Transverse colon (tissue), 4 donors: ENCODE measurements at places on chromosomes 7 and 10. TPM values are rescaled to one million over a fixed set of nuclear protein-coding genes. Genes with fewer than 3 reads are reported as not detected.

GRCh38 chr10:58457761-58458616, 54.7 kb upstream of the BICC1 start:
- peak; percentile 30 for DNase-seq
- no peaks in the 10 kb centered on the region for H3K4me1 ChIP-seq
- H3K27ac ChIP-seq = peak overlapping the region; percentile 25
- H3K36me3 ChIP-seq = no peaks in the 10 kb centered on the region

GRCh38 chr10:32605787-32606186, 159.8 kb downstream of the CCDC7 start:
- no peaks in the 10 kb centered on the region for H3K4me1 ChIP-seq
- no peak overlapping the region for H3K27ac ChIP-seq
- peaks cover 6% of the 10 kb centered on the region for H3K36me3 ChIP-seq
- H3K27me3 ChIP-seq = no peaks in the 10 kb centered on the region

DNA sequence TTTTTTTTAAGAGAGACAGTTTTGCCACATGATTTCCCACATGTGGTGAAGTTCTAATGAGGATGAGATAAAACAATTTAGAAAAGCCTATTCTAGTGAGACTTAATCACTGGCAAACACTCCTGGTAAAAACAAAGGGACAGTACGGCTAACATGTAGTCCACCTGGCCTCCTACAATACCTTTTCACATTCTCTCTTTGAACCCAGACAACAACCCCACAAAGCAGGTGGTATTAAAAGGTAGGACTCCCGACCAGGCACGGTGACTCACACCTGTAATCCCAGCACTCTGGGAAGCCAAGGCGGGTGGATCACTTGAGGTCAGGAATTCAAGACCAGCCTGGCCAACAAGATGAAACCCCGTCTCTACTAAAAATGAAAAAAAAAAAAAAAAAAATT, 12.4 kb downstream of the PARD3 start:
- H3K27ac ChIP-seq = no peak overlapping the region
- peaks cover 14% of the 10 kb centered on the region for H3K4me1 ChIP-seq
- H3K4me3 ChIP-seq = no peak overlapping the region
- no peak for DNase-seq
- H3K36me3 ChIP-seq = no peaks in the 10 kb centered on the region

GRCh38 chr10:32972929-32973328, 14.9 kb upstream of the ITGB1 start:
- DNase-seq = no peak
- peaks cover 35% of the 10 kb centered on the region for H3K4me1 ChIP-seq

DNA sequence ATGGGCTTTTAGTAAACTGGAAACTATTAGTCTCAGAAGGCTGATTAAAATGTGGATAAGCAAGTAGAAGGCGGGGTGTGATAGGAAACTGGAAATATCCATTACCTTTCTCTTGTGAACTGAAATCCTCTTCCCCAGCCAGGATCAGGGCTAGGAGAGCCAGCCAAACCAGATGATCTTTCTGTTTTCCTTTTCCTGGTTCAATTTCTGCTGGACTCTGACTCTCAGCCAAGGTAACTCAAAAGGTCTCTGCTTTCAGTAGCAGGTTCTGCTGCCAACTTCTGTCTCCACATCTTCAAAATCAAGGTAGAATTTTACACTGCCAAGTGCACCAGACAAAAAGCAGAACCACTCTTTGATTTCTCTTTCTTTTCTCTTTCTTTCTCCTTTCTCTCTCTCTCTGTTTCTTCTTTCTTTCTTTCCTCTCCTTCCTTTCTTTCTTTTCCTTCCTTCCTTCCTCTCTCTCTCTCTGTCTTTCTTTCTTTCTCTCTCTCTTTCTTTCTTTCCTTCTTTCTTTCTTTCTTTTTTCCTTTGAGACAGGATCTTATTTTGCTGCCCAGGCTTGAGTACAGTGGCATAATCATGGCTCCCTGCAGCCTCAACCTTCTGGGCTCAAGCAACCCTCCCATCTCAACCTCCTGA, 30.8 kb downstream of the OTUD1 start:
- H3K36me3 ChIP-seq = no peaks in the 10 kb centered on the region
- peaks cover 4% of the 10 kb centered on the region for H3K4me1 ChIP-seq
- DNase-seq = no peak
- H3K27me3 ChIP-seq = no peaks in the 10 kb centered on the region
- no peak overlapping the region for H3K27ac ChIP-seq

- peak overlapping the region; percentile 72 for H3K27ac ChIP-seq
- H3K4me1 ChIP-seq = no peaks in the 10 kb centered on the region
- no peaks in the 10 kb centered on the region for H3K27me3 ChIP-seq
- H3K4me3 ChIP-seq = no peak overlapping the region
- no peak for DNase-seq
- no peaks in the 10 kb centered on the region for H3K36me3 ChIP-seq
Measured at GRCh38 chr10:91614225-91614624, 18.6 kb downstream of the PPP1R3C start.

GRCh38 chr7:27808626-27809025, 68.7 kb downstream of the TAX1BP1 start:
- H3K27me3 ChIP-seq = no peaks in the 10 kb centered on the region
- no peak for DNase-seq
- peaks cover 4% of the 10 kb centered on the region for H3K36me3 ChIP-seq

GRCh38 chr10:59654007-59654406, 55.6 kb downstream of the SLC16A9 start:
- H3K27ac ChIP-seq = no peak overlapping the region
- no peaks in the 10 kb centered on the region for H3K36me3 ChIP-seq
- no peak for DNase-seq

DNA sequence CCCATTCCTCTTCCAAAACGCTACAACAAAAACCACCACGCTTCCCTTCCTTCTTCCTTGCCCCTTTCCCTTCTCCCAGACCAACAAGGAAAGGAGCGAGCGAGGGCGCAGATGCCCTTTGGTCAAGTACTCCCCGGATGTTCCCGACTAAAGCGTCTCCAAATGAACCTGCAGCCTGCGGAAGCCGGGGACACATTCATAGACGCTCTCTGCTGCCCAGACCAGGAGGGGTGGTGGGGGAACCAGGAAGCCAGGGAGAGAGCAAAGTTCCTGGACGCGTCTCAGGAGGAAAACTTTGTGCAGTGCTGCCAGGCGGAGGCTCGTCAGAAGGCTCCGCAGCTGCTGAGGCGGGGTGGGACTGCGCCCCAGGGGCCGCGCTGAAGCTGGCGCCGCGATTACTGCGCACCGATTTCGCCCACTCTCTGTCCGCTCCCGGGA, 754 bp downstream of the SEMA3D start:
- peak overlapping the region; percentile 34 for H3K4me3 ChIP-seq
- peak; percentile 8 for DNase-seq
- peaks cover 42% of the 10 kb centered on the region for H3K27me3 ChIP-seq
- peak overlapping the region; percentile 49 for H3K27ac ChIP-seq
- H3K4me1 ChIP-seq = no peaks in the 10 kb centered on the region

- DNase-seq = no peak
- no peak overlapping the region for H3K4me3 ChIP-seq
- H3K27me3 ChIP-seq = no peaks in the 10 kb centered on the region
- H3K36me3 ChIP-seq = no peaks in the 10 kb centered on the region
- no peak overlapping the region for H3K27ac ChIP-seq
Measured at GRCh38 chr10:18533896-18534295, 117.5 kb downstream of the NSUN6 start.

- H3K4me1 ChIP-seq = peaks cover 5% of the 10 kb centered on the region
- H3K36me3 ChIP-seq = no peaks in the 10 kb centered on the region
- H3K27me3 ChIP-seq = peaks cover 10% of the 10 kb centered on the region
- H3K4me3 ChIP-seq = peak overlapping the region; percentile 96
Measured at GRCh38 chr7:94003446-94004023, 620 bp downstream of the BET1 start.

GRCh38 chr10:62076891-62077290, 175.4 kb downstream of the ARID5B start:
- H3K4me1 ChIP-seq = peaks cover 10% of the 10 kb centered on the region
- no peak for DNase-seq
- H3K27me3 ChIP-seq = no peaks in the 10 kb centered on the region
- peaks cover 22% of the 10 kb centered on the region for H3K36me3 ChIP-seq
- H3K27ac ChIP-seq = peak overlapping the region; percentile 55

DNA sequence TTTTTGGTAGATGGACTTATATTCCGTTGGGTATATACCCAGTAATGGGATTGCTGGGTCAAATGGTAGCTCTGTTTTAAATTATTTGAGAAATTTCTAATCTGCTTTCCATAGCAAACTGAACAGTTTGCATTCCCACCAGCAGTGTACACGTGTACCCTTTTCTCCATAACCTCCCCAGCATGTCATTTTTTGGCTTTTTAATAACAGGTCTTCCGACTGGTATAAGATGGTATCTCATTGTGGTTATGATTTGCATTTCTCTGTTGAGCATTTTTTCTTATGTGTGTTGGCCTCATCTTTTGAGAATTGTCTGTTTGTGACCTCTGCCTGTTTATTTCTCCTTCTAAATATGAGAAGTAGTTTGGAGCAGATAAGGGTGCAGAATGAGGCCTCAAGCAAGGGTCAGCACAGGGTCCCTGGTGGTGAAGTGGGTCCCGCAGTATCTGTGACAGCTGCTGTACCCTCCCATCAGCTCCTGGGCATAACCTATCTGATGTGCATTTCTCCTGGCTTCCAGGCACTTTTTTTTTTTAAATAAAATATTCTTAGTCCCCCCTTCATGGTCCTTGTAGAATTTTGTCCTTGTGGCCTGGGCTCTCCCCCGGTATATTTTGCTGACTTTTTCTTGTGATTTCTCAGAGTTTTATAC, 73.5 kb downstream of the PROSER2 start:
- no peak for DNase-seq
- H3K4me1 ChIP-seq = no peaks in the 10 kb centered on the region
- H3K4me3 ChIP-seq = no peak overlapping the region
- no peaks in the 10 kb centered on the region for H3K36me3 ChIP-seq

- H3K27me3 ChIP-seq = peaks cover 8% of the 10 kb centered on the region
- no peak for DNase-seq
- no peak overlapping the region for H3K27ac ChIP-seq
- peaks cover 17% of the 10 kb centered on the region for H3K4me1 ChIP-seq
- H3K4me3 ChIP-seq = no peak overlapping the region
Measured at GRCh38 chr7:138978541-138979184, 2.5 kb downstream of the KIAA1549 start.

DNA sequence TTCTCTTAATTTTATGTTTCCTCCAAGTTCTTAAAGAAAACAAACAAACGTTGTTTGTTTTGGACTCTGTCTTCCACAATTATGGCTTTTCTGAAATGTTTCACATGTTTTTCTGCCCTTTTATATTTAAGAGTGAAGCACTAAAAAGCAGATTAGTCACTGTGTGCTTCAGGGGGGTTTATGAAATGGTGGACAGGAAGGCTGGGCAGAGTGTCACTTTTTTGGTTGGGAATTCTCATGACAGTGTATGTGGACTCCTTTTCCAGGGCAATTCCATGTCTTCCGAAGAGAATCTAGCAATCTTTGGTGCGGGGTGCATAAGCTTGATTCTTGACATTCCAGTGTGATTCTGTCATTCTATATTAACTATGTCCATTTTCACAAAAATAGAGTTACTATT, 669.4 kb downstream of the PARD3 start:
- H3K4me3 ChIP-seq = no peak overlapping the region
- no peaks in the 10 kb centered on the region for H3K4me1 ChIP-seq
- no peaks in the 10 kb centered on the region for H3K27me3 ChIP-seq

- no peaks in the 10 kb centered on the region for H3K36me3 ChIP-seq
- no peak overlapping the region for H3K4me3 ChIP-seq
- no peak overlapping the region for H3K27ac ChIP-seq
- no peaks in the 10 kb centered on the region for H3K4me1 ChIP-seq
- DNase-seq = no peak
Measured at GRCh38 chr7:22486597-22486996, 13.4 kb downstream of the STEAP1B start.

- peak; percentile 69 for DNase-seq
- H3K27me3 ChIP-seq = no peaks in the 10 kb centered on the region
- peaks cover 18% of the 10 kb centered on the region for H3K4me1 ChIP-seq
- peak within 1 kb of the TSS; percentile 95 for H3K4me3 ChIP-seq
Measured at GRCh38 chr7:33109005-33109757, at the start of gene RP9. Gene RP9 (minus strand): TSS chr7:33109404. CDS start chr7:33109372, 32 bp downstream.

DNA sequence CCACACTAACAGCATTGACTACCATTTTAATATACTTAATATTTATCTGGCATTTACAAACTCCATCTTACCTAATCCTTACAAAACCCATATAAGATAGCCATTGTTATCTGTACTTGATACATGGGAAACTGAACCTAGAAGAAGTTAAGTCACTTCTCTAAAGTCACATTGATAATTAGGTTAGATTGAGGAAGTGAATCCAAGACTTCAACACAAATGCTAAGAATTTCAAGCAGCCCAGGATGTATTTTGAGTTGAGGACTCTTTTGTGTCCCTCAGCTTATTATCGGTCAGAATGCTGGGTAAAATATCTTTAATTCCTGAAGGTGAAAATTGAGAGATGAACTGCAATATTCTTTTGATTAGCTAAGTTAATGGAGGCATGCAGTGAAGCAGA, 465.5 kb downstream of the PHTF2 start:
- H3K27ac ChIP-seq = no peak overlapping the region
- no peaks in the 10 kb centered on the region for H3K36me3 ChIP-seq
- no peak overlapping the region for H3K4me3 ChIP-seq
- no peaks in the 10 kb centered on the region for H3K4me1 ChIP-seq

DNA sequence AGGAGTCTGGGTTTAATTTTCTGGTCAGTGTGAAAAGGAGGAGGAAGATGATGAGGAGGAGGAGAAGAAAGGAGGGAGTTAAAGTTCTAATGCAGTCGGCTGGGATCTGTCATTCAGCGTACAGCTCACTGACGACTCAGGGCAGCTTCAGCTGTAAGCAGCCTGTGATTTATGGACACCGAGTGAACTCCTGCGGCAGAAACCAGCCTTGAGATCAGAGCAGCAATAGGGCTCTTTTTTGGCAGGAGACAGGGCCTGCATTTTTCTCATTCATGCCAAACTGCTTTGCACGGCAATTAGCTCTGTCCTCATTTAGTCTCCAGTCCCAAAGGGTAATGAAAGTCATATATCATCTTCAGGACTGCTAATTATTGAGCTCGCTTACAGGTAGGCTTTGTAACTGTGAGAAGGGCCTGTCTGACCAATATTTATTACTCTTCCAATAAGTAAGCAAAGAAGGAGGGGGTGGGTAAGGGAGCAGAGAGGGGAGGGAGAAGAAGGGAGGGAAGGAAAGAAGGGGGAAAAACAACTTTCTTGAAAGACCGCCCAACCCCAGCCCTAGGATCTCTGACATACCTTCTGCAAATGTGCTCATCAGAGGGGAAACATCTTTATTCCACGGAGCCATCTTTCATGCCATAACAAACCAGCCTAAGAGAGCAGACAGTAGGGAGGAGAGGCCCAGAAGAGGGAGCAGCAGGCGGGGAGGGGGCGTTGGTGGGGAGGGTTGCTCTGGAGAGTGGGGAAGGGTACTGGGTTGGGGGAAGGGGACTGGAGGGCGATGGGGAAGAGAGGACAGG, 48.1 kb upstream of the COMTD1 start:
- no peak overlapping the region for H3K27ac ChIP-seq
- H3K4me1 ChIP-seq = no peaks in the 10 kb centered on the region
- no peak overlapping the region for H3K4me3 ChIP-seq
- no peak for DNase-seq
- no peaks in the 10 kb centered on the region for H3K27me3 ChIP-seq
- no peaks in the 10 kb centered on the region for H3K36me3 ChIP-seq

- H3K36me3 ChIP-seq = no peaks in the 10 kb centered on the region
- H3K4me1 ChIP-seq = peaks cover 16% of the 10 kb centered on the region
- H3K4me3 ChIP-seq = no peak overlapping the region
- H3K27ac ChIP-seq = no peak overlapping the region
Measured at GRCh38 chr10:71269301-71270288, 49.5 kb upstream of the SLC29A3 start.

OR2A12 gene
- not detected for total RNA-seq

UPP1 gene
- 45.4 TPM for total RNA-seq

STAMBPL1 gene
- total RNA-seq = 149 TPM

SCART1 gene
- 3.4 TPM for total RNA-seq

PEX1 gene
- total RNA-seq = 18.7 TPM

GIMAP1 gene
- total RNA-seq = 0.40 TPM

ANKRD2 gene
- not detected for total RNA-seq

SAP25 gene
- 52.4 TPM for total RNA-seq

SLC13A1 gene
- 2.1 TPM for total RNA-seq

PROSER2 gene
- 29.2 TPM for total RNA-seq

AVL9 gene
- 50.9 TPM for total RNA-seq

DOCK4 gene
- total RNA-seq = 28.4 TPM

CYP3A4 gene
- total RNA-seq = 44.9 TPM

TRPV5 gene
- total RNA-seq = not detected
